Fibroblast of skin of right biceps (primary cell): ENCODE measurements at places on chromosomes 2 and 18.

DNA sequence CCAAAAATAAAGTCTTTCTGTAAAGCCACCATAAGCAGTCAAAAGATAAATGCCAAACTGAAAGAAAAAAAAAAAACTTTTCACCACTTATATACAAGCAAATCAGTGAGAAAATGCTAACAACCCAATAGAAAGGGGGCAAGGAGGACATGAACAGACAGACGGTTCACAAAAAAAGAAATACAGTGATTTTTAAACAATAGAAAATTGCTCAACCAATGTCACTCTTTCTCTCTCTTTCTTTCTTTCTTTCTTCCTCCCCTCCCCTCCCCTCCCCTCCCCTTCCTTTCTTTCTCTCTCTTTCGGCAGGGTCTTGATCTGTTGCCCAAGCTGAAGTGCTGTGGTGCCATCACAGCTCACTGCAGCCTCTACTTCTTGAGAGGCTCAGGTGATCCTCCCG lies 28.8 kb upstream of the SPATA3 start:
- DNase-seq: no peak

- DNase-seq: no peak
Measured at GRCh38 chr2:28135324-28135723, 244.8 kb downstream of the BABAM2 start.

DNA sequence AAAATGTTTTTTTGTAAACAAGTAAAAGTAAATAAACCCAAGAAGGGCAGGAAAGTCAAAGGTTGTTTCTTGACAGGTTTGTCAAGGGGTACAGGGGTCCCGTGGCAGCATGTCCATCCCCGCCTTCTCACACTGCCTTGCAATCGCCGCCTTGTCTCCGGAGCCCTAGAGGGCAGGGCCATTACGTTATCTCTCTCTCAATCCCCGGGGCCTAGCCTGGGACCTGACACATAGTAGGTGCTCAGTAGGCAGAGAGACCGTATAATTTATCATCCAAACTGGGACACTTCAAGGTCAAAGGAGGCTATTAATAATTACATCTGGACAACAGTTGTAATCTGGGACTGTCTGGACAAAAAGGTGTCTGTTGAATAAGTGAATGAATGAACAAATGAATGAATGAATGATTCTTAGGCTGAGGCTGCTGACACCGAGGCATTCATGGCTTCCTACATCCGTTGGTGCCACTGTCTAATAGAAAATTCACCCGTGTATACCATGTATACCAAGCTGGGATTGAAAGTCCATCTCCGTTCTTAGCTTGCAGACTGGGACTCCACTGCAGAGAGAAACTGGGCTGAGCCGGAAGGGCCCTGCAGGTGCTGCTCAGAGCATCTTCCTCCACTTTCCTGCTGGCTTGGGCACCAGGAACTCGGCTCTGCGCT lies 44.8 kb upstream of the PLB1 start:
- DNase-seq: no peak

DNA sequence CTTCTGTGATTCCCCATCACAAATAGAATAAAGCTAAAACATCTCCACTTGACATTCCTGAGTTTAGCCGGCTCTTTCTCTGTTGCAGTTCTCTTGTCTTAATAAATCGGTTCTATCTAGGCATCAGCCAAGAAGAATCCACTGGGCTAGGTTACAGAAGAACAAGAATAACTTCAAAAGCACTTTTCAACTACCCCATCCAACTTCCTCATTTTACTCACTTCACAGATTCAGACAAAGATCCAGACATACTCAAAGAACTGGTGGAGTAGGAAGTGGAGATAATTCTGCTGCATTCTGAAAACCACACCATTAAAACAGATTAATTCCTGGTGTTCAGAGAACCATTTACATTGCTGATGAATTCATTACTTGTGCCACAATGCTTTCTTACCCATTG lies 9.6 kb upstream of the ALPK2 start:
- DNase-seq: peak; percentile 27

- peak; percentile 68 for DNase-seq
Measured at GRCh38 chr18:9613550-9614400, 584 bp downstream of the PPP4R1 start.

DNA sequence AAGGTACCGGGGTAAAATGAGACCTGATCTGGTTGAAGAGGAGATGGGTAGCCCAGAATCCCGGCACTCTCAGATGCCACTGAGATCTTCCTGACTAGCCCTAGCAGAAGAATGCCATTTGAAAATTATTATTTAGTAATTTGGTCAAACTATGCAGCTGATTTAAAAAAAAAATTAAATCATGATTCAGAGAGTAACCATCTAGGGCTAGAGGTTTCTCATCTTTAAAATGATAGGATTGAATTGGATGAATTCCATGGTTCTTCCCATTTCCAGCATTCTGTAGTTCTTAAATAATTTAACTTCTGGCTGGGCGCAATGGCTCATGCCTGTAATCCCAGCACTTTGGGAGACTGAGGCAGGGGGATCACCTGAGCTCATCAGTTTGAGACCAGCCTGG lies 106.1 kb downstream of the MYO1B start:
- DNase-seq: peak; percentile 80

DNA sequence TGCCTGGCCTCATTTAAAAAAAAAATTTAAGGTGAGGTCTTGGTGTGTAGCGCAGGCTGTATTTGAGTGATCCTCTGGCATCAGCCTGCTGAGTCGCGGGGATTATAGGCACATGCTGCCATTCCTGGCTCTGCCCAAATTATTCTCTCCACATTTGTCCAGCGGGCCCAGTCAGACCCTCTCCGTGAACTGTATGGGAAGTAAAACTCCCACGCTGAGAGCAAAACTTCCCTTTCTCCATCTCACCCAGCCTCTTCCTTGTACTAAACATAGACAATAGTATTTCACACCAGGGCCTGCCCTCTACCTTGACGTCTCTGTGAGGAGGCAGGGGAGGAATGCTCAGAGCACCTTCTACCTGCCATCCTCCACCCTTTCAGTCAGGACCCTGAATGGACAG lies 37.0 kb downstream of the EIF4E2 start:
- DNase-seq: no peak

DNA sequence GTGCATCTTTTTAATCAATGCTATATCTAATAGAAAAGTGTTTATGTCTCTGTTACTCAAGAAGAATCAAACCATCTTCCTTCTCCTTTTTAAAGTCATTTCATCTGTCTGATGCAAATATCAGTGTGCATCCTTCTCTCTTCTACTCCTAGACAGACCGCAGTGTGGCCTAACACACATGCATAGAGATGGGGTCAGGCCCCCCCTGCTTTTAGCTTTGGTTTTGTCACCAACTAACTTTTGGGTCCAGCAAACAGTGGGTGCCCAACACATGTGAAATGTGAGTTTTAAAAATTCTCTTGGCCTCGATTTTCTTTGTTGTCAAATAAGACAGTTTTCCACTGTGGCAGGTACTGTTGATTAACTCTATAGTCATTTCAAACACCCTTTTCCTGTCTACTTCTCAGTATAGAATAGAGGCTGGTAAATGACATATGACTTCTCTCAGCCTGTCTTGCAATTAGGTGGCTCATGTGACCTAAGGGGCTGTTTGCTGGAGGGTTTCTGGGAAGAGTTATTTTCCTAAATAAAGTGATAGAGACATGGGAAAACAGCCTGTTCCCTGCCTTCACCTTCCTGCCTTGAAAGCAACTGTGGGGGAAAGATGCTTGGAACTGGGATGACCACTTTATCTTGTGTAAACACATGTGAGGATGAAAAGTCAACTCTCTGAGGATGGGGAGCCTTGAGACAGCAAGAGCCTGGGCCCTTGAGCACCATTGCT lies 65.7 kb upstream of the DARS1 start:
- no peak for DNase-seq
